ENCODE measurements at places on chromosomes 7 and 10. TPM values are rescaled to one million over a fixed set of nuclear protein-coding genes. Genes with fewer than 3 reads are reported as not detected.
A peak's percentile ranks its signal among the peaks of the same experiment; 100 is the strongest.

DNA sequence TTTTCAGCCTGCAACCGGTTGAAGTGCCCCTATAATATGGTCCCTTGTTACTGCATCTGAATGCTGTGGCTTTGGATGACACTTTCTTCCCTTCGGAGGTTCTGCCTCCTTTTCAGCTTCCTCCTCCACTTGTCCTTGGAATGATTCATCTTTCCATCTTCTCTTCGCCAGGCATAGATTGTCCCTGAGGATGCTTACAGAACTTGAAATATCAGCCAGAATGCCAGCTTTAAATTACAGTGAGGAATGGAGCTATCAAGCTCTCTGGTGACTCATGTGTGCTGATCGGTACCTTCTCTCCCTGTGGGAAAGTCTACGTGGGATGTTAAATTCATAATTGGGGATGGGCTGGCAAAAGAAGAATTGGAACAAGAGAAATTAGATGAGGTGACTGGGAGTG, 45.9 kb upstream of the PDK4 start:
- no peak for DNase-seq

DNA sequence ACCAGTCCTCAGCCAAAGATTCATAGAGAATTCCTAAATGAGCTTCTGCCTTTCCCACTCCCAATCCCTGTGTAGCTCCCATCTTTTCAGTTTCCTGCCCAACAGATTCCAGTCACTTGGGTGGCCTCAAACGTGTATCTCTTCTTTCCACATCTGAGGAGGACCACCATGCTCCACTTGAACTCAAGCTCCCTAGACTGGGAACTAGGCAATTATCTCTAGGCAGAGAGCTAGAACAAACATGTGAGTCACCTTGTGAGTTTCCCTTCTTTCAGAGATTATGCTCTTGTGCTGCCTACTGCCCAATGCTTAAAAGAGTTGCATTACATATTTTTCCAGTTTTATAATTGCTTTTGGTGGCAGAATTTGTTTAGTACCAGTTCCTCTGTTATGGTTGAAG, 178.0 kb downstream of the MDFIC start:
- DNase-seq = no peak

The IDI2 gene
- not detected for total RNA-seq

The CPN1 gene
- not detected for total RNA-seq

The SRRM3 gene
- not detected for total RNA-seq

DNA sequence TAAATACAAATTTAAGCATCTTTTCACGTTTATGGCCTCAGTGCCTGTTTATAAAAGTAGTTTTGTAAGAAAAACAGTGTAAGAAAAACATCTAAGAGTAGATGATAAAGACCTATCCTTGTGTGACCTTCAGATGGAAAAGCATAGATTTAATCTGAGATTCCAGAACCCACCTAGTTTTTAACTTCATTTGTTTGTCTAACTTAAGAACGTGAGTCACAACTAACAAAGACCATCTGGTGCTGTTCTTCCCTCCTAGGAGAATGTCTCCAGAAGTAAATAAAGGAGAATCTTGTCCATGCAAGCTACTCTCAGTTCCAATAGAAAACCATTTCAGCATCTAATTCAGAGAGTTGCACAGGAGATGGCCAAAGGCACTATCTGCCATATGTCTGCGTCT, 265.4 kb upstream of the C7orf33 start:
- DNase-seq = no peak

The DNAJC12 gene
- not detected for total RNA-seq

DNA sequence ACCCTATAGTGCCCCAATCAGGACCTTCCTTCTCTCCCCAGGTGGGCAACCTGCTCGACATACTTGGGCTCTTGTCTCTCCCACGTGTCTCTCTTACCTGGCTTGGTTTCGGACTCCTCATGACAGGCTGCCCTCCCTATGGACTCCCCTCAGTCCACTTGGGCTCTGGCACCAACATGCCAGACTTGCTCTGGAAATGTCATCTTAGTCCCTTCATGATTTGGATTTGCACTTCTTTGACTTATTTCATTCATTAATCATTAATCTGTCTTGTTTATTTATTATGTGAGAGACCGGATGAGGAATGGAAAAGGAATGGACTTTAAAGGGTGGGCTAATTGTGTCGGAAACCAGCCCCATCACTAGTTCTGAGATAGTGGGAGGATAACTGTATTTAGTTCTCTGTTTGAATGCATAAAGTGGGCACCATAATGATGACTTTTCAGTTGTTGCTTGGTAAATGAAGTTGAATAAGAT, 108.0 kb downstream of the SND1 start:
- DNase-seq = no peak

The THNSL1 gene
- total RNA-seq = 1.4 TPM

The NPC1L1 gene
- 0.21 TPM for total RNA-seq

DNA sequence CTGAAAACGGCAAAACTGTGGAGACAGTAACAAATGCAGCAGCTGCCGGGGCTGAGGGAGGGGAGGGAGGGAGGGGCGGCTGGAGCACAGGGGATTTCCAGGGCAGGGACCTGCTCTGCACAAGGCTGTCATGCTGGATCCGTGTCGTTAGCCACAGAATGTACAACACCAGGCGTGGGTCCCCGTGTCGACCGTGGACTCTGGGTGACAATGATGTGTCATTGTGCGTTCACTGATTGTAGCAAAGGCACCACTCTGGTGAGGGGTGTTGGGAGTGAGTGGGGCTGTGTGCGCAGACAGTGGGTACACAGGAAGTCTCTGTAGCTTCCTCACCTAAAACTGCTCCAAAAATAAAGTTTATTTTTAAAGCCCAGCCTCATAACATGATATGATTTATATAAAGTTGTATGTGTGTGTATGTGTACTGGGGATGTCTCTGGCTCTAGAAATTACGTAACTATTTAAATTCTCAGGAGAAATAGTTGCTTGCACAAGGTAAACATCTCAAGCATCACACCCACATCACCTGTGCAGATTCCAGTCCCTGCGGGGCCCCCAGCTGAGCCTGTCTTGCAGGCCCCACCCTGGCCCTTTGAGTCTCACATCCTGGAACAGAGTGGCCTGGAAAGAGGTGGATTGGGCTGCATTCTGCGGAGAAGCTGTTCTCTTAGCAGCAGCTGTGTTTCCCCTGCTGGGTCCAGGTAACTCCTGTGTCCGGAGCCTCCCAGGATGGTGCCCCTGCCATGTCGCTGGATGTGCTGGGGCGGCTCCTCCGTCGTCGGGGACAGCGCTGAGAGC, 135.7 kb downstream of the DYNC2I1 start:
- DNase-seq = peak; percentile 27

GRCh38 chr7:12294701-12295100, 83.6 kb downstream of the TMEM106B start:
- no peak for DNase-seq

DNA sequence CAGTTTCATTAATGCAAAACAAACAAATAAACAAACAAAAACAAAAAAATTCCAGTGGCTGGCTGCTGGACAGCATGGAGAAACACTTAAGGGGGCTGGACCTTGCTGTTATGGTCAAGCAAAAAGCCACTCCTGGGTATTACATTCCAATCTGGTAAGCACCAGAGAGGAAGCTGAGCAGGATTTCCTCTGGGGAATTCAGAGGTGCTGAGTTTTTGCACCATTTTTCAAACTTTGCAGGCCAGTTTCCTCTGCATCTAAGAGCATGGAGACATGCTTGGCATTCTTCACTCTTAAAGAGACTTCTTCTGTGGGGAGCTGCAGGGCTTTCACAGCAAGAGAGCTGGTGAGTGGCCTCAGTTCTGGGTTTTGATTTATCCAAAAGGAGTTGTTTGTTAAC, 84.5 kb downstream of the FZD1 start:
- no peak for DNase-seq

DNA sequence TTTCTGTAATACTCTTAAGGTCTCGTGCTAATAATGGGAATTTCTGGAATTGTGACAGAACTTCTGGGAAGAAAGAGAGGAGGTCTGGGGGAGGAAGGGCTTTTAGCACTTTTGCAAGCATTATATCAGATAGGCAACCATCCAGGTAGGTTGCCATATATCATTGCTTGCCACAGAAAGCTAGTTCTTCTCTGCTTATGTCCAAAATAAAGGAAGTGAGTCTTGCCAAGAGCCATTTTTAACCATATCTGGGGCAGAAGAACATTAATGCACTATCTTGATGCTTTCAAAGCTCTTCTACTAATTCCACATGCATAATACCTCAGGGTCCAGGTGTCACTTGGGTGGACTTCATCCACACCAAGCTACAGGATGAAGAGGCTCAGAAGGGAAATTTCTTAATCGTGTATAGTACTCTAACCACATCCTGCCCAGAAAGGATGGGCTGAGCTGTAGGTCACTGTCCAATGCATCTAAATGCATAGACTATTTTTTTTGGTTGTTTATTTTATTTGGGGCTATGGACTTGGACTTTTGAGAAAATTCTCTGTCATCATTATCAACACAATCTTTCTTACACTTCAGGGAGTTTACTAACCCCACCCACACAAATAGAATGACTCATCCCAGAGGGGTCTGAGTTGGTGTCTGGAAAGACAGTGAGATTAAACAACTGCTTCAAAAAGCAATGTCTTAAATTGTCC, 68.9 kb upstream of the ADO start:
- no peak for DNase-seq

DNA sequence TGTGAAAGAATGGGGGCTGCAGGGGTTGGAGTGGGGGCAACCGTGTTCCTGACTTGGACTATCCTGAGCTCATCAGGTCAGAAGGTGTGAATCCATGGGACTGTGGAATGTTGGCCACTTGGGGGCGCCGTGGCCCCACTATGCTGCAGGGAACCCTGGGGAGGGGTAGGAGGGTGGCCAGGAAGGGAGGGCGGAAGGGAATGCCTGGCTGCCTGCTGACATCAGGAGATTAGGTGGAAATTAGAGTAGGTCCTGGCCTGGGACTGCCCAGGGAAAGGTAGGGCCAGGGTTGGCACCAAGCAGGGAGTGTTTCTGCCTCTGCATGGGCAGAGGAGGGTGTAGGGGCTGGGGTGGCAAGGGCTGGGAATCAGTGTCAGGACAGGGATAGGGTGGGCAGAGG, 65.8 kb upstream of the PRSS58 start:
- no peak for DNase-seq

- DNase-seq = no peak
Measured at GRCh38 chr10:77220150-77220549, 417.5 kb downstream of the KCNMA1 start.

DNA sequence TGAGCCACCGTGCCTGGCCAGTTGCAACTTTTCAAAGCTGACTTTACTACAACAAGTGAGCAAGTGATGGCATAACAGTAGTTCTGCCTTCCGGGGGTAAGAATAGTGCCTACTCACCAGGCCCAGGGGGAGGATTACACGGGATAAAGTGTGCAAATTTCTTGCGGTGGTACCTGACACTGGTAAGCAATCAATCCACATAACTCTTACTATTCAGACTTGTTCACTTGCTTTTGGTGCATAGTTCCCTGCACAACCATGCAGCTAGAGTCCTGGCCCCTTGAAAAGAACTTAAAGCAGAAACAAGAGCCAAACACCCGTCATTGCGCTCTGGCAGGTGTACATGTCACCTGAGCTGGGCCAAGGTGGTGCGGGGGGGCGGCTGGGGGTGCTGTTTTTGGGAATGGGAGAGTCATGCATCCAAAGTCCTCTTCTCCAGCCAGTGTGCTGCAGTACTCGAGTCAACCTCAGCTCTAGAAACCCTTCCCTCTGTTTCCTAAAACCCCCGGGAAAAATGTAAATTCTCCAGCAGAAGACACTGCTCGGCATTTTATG, 5.4 kb upstream of the COBL start:
- no peak for DNase-seq

The VSTM4 gene
- not detected for total RNA-seq

DNA sequence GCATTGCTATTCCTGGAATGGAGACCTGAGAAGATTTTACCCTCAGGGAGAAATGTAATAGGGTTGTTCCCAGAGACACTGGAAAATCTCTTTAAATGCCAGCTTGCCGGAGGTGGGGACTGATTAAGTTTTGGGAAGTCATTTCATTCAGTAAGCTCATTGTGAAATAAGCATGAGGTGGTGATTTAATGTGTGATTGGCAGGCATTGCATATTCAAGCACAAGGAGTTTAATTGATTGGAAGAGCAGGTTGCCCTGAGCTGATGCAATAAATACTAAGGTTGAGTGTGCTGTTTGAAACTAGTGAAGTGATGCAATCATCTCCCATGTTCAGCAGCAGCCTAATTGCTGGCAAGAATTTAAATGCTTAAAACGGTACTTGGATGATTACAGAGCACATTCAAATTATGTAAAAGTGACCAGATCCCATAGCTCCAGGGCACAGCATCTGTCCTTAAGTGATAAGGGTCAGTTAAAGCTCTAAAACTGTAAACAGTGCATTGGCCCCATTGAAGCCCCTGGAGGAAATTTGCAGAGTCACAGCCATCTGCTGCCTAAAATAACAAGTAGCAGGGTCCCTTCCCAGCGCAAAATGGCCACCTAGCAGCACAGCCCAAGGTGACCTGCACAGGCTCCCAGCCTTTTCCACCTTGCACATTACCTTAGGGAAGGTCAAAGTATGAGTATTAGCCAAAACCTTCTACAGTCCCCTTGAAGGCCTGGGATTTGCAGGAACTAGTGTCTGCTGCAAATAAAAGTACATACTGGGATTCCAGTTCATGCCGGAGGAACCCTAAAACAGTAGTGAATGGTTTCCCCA, 92.1 kb downstream of the CCDC71L start:
- no peak for DNase-seq

All from naive thymus-derived CD4-positive, alpha-beta T cell (primary cell).